Activated T-helper 17 cell treated with anti-CD3 and anti-CD28 coated beads, Interleukin-2, amount 50 U/mL, for 72 hours (primary cell): ENCODE measurements at places on chromosomes 12 and 14. TPM values are rescaled to one million over a fixed set of nuclear protein-coding genes. Genes with fewer than 3 reads are reported as not detected.

- no peak for ATAC-seq
These were observed 67.5 kb upstream of the PWP1 start for GRCh38 chr12:107618106-107618505.

Gene MLEC
- total RNA-seq = 58.6 TPM

Gene ERBB3
- 0.64 TPM for total RNA-seq

GRCh38 chr14:75217508-75218206 is 41.2 kb upstream of the TMED10 start:
- ATAC-seq = no peak

- no peak for ATAC-seq
These were observed 50.7 kb upstream of the ADAMTS20 start for GRCh38 chr12:43602738-43603137.

DNA sequence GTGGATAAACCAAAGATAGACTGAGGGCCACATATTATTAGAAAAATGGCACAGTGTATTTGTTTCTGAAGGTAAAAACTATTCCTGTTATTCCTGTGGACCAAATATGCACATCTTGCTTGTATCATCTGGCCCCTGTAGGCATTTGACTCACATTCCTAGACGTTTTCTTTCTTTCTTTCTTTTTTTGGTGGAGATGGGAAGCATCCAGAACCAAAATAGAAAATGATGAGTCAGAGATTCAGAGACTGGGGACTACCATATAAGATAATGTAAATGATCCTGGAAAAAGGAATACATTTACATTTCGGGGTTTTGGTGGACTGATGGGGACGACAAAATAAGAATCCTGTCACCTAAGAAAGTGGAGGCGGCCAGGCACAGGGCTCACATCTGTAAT is 24.2 kb downstream of the TRIM9 start:
- no peak for ATAC-seq

- ATAC-seq = no peak
These were observed 416.6 kb downstream of the AEBP2 start for GRCh38 chr12:19855851-19856250.

Gene VAMP1
- 81.8 TPM for total RNA-seq

DNA sequence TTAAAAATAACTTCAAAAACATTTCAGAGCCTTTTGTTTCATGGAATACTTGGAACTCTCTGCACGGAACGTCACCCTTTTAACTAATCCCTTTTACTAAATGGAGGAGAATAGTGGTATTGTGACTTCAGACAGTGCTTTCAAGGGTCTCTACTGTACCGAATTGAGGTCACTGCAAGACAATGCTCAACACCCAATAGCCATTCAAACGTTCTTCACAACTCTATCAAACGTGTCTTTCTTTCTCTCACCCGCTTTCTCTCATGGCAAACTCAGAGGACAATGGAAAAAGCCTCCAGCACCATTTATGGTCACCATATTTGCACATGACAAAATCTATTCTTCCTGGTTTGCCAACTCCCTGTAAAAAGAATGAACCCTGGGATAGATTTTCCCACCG is 132.1 kb upstream of the SOX5 start:
- ATAC-seq = no peak
